ENCODE measurements at places on chromosomes 11 and 22.

DNA sequence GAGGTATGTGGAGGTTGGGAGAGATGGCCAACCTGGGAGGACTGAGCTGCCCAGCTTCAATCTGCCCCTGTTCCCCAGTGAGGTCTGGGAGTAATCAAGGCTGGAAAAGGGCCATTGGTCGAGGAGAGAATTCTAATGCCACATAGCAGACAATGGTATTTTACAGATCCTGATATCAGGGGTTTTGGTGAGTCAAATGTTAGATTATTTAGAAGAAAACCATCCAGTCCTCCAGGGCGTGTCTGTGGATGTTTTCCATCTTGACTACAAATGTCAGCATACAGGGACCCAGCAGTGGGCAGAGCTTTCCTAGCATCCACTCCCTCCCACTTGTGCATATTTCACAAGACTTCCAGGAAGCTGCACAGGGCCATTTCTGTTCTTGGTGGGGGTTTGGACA lies 107.9 kb downstream of the SCN3B start:
- DNase-seq, result no peak

DNA sequence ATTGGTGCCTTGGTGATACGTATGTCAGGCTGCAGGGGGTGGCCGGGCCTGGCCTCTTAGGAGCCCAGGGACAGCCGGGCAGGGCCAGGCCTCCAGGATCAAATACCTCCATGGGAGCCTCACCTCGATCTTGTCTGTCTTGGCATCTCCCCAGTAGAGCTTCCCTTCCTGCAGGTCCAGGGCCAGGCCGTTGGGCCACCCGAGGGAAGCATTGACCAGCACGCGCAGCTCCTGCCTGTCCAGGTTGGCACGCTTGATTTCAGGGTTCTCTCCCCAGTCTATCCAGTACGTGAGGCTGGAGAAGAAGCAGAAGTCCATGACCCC lies 137.7 kb downstream of the CRYBB2 start:
- no peak for DNase-seq

DNA sequence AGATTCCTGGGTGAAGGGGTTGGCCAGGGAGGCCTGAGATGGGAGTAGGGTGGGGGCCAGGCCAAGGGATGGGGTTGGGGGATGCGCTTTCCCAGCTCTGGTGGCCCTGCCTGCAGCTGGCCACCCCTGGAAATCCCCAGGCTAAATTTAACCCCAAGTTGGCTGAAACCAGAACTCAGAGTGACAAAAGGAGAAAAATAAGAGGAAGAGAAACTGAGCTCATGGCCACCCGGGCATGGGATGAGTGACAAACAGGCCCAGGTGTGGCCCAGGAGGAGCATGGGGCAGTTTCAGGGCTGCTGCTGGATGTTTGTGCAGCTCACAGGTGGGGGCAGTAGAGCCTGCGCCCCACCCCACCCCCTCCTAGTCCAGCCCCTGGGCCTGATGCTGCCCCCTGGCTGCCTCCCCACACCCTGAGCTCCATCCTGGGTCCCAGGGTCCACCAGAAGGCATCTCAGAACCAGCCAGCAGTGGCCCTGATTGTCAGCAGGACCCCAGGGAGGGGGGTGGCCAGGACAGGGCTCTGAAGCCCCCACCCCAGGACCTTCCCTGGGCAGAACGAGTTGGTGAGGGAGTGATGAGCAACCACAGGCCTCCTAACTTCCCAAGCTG lies 48.0 kb downstream of the IGLL5 start:
- no peak for DNase-seq

DNA sequence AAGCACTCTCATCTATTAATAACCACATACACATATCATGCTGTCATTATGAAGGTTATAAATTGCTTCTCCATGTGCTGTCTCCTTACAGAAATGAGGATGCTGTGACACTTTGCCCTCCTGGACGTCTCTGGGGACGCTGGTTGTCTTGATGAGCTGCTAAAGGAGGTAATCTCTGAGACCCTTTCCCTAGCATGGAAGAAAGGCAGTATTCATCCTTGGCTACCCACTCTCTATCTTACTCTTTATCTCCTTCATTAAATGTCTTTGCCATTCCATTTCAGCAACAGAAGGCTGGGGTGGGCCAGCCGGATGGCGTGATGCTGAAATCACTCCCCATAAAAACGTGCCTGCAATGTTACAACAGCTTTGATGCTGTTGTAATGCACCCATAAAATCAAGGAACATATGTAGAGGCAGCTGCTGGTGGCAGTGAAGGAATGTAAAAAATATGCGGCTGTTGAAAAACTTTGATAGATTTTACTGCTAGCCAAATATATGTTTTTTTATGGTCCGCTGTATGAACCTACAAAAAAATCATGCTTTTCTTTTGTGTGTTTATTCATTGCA lies 715.1 kb upstream of the API5 start:
- DNase-seq, result no peak

DNA sequence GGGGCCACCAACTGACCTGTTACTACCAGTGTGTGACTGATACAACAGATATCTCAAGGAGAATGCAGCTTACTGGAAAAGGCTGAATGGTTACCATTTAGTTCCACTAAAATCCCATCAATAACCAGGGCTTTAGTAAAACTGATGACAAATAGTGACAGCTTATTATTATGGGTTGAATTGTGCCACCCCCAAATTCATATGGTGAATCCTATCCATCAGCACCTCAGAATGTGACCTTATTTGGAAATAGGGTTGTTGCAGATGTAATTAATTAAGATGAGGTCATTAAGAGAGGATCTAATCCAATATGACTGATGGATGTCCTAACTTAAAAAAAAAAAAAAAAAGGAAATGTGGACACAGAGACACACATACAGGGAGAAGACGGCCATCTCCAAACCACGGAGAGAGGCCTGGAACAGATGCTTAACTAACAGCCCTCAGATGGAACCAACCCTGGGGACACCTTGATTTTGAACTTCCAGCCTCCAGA lies 27.4 kb upstream of the IRAG1 start:
- no peak for DNase-seq

DNA sequence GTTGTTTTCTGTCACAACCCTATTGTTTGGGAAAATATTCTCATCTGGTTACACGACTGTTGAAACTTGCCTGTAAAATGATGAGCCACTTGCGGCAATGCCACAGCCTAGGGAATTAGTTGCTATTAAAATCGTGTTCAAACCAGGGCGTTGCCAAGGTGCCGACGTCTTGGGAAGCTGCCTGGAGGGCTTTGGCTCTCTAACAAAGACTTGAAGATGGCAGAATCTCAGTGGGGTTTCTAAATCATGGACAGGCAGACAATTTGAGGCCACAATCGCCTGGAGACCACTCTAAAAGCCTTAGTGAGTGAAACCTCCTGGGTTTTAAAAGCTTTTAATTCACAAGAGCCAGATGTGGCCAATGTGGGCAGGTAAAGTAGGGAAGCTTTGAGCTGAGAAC lies 117.2 kb upstream of the BMAL1 start:
- no peak for DNase-seq

GRCh38 chr11:44266056-44266780 lies 43.7 kb downstream of the ALX4 start:
- no peak for DNase-seq

DNA sequence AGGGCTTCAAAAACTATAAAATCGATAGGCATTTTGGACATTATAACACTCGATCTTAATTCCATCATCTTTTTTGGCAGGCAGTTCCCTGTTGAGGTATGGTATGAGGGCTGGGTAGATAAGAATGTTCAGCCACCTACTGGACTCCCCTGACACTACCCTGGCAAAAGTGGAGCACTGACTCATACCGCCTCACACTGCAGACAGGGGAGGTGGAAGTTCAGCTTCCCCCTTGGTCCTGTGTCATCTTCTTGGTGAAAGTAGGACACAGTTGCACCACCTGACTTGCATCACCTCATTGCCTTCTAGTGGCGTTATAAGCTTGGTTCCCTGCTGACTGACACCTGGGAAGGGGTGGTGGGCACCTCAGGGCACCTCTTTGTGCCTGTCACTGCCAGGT lies 30.4 kb downstream of the PAAF1 start:
- DNase-seq, result no peak

GRCh38 chr11:117572129-117572528 lies 224.9 kb downstream of the DSCAML1 start:
- no peak for DNase-seq

DNA sequence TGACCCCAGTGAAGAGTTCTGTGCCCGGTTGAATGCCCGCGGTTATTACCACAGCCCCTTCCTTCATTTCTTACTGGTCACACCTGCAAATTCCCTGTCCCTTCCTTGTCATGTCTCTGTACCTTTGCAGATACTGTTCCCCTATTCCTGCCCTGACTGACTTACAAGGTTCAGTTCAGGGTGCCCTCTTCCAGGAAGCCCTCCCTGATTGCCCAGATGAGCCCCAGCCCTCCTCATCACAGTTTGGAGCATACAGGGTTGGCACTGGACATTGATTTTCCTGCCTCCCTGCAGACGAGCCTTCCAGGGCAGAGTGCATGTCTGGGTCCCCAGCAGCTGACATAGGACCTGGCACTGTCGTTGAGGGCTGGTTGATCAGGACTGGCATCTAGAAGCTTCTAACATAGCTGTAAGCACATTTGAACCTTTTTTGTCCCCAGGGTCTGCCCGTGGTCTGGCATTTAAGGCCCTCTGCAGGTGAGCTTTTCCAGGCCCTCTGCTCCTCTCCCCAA lies 70.4 kb upstream of the SHISAL1 start:
- no peak for DNase-seq

GRCh38 chr11:733072-733471 lies 14.2 kb upstream of the TALDO1 start:
- no peak for DNase-seq

DNA sequence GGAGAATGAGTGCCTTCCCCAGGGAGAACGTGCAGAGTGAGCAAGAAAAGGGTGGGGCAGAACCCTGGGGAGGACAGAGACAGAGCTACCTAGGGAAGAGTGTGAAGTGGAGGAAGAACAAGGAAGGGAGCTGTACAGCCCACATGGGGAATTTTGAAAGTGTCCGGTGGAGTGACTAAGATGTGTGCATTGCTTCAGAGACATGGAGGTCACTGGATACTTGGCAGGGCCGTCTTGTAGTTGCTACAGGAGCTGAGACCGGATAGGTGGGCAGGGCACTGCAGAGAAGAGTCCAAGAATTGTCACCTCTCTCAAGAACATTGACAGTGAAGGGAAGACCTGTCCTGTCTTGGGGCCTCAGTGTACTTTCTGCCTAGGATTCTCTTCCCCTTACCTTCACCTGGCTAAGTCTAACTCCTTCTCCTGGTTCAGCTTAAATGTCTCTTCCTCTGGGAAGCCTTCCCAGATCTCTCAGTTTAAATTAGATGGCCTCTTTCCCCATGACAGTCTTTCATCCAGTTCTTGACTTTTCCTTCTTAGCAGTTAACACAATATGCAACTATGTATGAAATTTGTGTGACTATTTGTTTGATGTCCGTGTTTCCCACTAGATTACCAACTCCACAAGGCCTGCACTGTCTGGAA lies 9.2 kb upstream of the P2RY6 start:
- no peak for DNase-seq

DNA sequence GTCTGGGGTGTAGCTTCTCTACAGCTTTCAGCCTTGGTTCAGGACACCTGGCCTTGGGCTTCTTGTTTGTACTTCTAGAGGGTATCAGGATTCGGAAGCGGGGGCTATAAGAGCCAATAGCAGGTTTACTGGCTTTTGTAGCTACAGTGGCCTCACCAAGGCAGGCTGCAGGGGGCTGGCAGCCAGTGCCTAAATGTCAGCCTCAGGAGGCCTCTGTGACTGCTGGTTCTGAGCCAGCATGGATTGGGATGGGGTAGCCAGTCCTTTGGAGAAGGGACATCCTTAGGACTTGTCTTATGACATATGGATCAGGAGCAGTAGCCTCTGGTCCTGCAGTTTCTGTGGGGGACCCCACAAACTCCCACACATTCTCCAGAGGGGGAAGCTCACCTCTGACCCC lies 29.9 kb downstream of the EIF3F start:
- no peak for DNase-seq

GRCh38 chr22:20615533-20616450 lies 108.4 kb downstream of the MED15 start:
- DNase-seq, result no peak

- DNase-seq, result no peak
Measured at GRCh38 chr11:107916671-107917241, 11.5 kb upstream of the RAB39A start.

GRCh38 chr11:64355078-64355940 lies 3.7 kb upstream of the RPS6KA4 start:
- DNase-seq, result no peak

GRCh38 chr11:76252631-76253070 lies 46.3 kb upstream of the WNT11 start:
- DNase-seq, result no peak

DNA sequence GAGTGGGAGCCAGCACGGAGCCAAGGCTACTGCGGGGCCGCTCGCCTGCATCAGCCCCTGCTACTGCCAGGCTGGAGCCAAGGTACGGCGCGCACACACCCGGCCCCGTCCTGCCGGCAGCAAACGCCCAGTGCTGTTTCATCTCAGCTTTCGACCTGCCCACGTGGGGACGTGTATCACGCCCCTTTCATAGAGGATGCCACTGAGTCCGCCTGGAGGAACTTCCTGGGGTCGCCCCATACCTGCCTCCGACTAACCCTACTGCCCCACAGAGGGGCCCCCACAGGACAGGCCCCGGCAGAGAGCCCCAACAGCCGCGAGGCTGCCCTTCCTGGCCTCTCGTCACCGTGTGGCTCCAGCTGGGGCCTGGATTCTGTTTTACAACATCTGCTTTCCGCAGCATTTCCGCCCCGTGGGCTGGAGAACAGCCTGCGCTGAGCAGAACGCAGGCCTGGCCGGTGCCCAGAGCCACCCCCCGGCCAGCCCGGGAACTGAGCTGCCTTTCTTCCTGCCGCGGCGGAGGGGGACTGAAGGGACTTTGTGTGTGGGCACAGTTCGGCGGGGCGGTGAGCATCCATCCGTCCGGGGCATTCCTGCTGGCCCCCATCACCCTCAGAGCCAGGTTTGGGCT lies 22.9 kb upstream of the ARHGAP8 start:
- DNase-seq, result no peak

GRCh38 chr22:39703091-39703490 lies 132.5 kb downstream of the CACNA1I start:
- no peak for DNase-seq

- DNase-seq, result no peak
Measured at GRCh38 chr11:116825854-116826750, 3.0 kb upstream of the APOA4 start.

DNA sequence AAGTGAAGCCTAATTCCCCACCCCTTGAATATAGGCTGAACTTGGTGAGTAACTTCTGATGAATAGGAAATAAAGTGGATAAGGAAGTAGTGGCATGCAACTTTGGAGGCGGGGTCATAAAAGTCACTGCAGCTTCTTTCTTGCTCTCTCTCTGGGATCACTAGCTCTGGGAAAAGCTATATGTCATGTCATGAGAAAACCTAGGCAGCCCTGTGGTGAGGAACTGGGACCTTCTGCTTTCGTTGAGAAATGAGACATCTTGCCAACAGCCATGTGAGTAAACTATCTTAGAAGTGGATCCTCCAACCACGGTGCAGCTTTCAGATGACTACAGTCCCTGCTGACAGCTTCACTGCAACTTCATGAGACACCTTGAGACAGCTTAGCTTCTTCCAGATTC lies 15.7 kb downstream of the ZNF214 start:
- DNase-seq, result no peak

Measured in stimulated activated CD4-positive, alpha-beta T cell treated with anti-CD3 and anti-CD28 coated beads, TNF-alpha, amount 100 ng/mL, for 4 hours (primary cell).